Activated T-helper 9 cell treated with anti-CD3 and anti-CD28 coated beads, Interleukin-2, amount 50 U/mL, for 16 hours (primary cell): ENCODE measurements at places on chromosomes 1 and 21.

- DNase-seq, result no peak
Measured at GRCh38 chr1:198108636-198109370, 48.0 kb upstream of the NEK7 start.

- no peak for DNase-seq
Measured at GRCh38 chr1:38235705-38236104, 189.1 kb upstream of the POU3F1 start.

GRCh38 chr1:160800645-160801408 is 4.9 kb downstream of the LY9 start:
- DNase-seq, result no peak

DNA sequence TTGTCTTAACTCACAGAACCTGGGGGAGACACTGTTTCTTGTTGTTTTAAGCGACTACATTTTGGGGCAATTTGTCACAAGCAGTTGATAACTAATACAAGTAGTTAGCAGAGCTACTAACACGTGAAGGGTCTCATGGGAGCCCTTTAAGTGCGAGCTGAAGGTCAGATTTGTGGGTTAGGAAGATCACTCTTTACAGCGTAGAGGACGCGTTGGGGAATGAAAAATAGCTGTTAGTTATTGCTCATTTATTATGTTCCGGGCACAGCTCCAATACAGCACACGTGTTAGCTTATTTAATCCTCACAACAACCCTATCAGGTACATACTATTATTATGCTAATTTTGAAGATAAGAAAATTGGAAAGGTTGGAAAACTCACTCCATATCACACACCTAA is 95.9 kb downstream of the ACTL8 start:
- DNase-seq, result no peak

DNA sequence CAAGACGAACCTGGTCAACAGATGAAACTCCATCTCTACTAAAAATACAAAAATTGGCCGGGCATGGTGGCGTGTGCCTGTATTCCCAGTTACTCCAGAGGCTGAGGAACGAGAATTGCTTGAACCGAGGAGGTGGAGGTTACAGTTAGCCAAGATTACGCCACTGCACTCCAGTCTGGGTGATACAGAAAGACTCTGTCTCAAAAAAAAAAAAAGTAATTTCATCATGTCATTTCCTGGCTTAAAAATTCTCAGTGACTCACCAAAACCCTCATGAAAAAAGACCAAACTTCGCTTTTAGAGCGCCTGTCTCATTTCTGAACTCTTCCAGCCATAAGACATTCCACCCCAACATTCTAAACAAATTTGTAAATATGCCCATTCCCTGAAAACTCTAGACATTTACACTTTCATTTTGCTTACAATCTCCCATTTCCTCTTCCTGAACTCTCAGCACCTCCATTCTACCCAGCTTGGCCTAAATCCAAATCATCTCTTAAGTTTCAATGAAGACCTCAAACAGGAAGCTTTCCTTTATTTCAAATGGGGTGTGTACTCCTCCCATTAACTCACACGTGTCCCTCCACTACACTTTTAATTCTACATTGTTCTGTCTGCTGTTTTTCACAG is 50.5 kb upstream of the PRRC2C start:
- DNase-seq, result no peak

GRCh38 chr1:232476538-232476950 is 153.4 kb downstream of the SIPA1L2 start:
- DNase-seq, result no peak

- DNase-seq, result no peak
Measured at GRCh38 chr1:50218344-50219120, 109.8 kb downstream of the ELAVL4 start.

DNA sequence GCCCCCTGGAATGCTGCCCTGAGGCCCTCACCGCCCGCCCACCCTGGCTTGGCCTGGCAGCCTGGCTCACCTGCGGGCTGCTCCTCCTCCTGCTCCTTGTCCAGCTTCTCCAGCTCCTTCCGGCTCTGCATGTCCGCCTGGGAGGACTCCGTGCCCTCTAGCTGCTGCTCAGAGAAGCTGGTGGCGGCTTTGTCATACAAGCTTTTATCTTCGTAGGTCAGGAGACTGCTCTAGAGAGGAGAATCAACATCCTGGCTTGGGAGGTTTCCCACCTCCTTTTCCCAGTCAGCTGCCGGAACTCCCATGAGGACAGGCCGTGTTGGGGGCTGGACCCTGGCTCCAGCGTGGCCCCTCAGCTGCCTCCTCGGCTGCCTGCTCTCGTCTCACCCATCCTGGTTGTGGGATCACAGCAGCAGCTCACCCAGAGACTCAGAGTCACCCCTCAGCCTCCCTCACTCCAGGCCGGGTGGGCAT is 36.6 kb upstream of the TMEM52 start:
- no peak for DNase-seq

- DNase-seq, result no peak
Measured at GRCh38 chr1:221606256-221606655, 135.6 kb downstream of the DUSP10 start.

DNA sequence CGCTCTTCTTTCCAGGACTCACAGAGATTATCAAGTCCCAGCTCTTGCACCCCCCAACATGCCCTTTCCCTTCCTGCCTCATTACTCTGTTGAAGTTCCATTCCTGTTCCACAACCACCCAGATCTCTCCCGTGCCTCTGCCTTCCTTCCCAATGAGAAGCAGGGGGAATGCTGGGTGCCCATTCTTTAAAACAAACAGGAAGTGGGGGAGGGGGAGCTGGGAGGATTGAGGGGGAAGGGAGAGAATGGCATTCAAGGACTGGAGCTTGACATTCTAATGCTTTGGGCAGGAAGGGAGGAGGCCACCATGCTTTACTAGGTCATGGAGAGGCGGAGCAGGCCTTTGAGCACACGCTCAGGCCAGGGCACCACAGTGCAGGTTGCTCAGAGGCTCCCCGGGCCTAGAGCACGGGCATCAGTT is 150.3 kb upstream of the IRF2BP2 start:
- no peak for DNase-seq
